ENCODE measurements at places on chromosomes 13 and 19. TPM values are rescaled to one million over a fixed set of nuclear protein-coding genes. Genes with fewer than 3 reads are reported as not detected.
A peak's percentile ranks its signal among the peaks of the same experiment; 100 is the strongest.

DNA sequence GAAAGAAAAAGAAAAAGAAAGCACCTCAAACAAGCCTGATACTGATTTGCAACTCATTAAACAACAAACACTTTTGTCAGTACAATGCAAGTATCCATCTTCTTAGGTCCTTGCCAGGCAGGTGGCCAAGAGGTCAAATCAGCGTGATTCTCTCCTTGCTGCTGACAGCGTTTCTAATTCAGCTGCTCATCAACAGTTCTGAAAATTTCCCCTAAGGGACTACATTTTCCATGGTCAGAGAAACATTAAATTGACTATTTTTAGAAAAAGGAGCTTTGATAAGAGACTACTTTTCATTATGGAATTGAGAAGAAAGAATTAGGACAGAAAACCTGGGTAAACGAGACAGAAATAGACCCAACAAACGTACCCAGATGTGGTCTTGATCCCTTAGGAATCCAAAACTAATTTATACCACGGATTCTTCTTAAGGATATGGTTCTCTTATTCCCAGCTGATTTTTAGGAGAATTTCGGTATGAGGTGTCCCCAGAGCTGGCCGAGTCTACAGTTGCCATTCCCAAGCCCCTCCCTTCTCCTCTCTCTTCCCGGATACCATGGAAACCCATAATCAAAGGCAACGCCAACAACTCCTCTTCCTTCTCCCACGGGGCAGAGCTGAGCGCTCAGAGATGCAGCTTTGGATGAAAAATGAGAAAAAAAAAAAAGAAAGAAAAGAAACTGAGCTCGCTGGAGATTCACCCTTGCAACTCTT is 29.5 kb upstream of the CEBPG start:
- DNase-seq, result peak; percentile 15

- DNase-seq, result no peak
These were observed 112.2 kb downstream of the NDFIP2 start for GRCh38 chr13:79593121-79593520.

DNA sequence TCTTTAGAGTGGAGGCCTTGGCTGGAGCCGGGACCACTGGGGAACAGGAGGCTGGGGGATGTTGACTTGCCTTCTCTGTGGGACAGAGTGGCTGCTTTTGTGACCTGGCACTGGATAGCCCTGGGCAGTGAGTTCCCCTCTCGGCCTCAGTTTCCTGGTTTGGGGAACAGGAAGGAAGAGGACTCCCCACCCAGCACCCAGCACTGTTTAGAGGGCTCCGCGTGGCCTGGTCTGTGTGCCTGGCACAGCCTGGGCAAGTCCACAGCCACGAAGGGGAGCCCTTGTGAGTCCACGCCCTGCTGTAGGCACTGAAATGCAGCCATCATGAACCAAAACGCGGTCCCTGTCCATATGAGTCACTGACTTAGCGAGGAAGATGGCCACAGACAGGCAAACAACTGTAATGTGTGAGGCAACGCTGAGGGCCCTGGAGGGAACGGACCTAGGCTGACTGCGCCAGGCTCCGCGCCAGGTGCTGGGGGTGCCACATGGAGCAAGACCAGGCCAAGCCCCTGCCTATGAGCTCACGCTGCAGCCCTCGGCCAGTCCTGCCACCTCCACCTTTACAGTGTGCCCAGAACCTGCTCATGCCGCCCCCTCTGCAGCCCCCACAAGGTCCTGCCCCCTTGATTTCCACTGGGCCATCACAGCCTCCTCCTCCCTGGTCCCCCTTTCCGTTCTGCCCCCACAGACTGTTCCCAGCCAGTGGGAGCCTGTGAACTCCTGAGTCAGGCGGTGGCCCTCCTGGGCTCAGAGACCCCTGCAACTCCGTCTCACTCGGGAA is 35.5 kb downstream of the PAK4 start:
- DNase-seq, result no peak

- no peak for DNase-seq
These were observed 209.4 kb downstream of the FOXO1 start for GRCh38 chr13:40456979-40457553.

GRCh38 chr13:85093808-85094207 is 705.4 kb downstream of the SLITRK6 start:
- no peak for DNase-seq

DNA sequence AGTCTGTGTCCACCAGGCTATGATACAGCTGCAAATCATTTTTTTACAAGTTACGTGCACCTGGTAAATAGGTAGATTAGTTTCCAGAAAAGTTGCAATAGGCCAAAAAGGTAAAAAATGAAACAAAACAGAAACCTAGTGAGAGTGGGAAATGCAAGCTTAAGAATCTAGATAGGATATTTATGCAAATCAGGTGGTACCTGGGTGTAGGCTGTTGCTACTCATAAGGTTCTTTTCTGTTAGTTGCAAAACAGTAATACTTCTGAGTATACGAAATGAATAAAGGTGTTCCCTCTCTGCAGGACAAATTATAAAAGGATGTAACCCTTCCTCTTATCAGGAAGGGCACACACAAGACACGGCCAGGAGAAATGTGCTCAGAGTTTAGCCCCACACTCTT is 97.9 kb downstream of the UGGT2 start:
- DNase-seq, result no peak

MYDGF gene
- polyA plus RNA-seq, result 85.5 TPM

DNA sequence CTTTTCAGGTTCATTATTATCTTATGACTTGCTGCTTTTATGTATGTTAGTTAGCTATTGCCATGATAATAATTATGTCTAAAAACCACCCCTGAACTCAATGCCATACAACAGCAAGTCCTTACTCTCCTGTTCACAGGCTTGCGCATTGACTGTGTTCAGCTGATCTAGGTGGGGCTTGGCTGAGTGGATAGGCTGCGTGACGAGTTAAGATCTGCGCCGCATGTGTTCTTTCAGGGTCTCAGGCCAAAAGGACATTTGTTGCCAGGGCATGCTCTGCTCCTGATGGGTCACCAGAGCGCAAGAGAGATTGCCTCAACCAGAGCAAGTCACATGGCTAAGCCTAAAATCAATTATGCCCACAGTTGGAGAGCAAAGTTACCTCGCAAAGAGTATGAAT is 859 bp downstream of the ZNF568 start:
- peak; percentile 10 for DNase-seq

- DNase-seq, result no peak
These were observed 268.3 kb upstream of the MIR17HG start for GRCh38 chr13:91079176-91079575.

KISS1R gene
- not detected for polyA plus RNA-seq

CEACAM4 gene
- not detected for polyA plus RNA-seq

FCHO1 gene
- polyA plus RNA-seq, result 0.52 TPM

DNA sequence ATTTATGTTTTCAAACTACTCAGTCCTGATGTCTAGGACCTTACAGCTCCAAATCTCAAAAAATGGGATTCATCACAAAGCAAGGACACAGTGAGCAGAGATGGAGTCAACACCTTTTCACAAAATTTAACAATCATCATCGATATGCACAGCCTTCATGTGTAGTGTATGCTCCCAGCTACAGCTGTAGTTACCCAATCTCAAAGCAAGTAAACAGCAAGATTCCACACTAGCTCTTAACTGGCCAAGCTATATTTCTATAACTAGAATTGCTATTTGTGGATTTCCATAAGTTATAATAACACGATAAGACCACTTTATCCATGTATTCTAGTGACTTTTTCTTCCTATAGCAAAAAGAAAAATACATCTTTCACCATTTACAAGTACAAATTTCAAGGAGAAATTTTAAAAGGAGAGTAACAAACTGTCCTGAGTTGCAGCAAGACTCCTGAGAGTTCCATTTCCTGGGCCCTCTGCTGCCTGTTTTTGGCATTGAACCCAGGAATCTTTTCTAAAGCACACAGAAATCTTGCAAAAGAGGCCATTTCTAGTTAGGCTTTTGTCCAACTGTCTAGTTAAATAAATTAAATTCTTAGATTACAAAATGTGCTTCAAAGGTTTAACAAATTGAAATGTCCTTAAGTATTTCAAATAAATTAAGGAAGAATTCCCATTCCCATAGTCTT is 460.6 kb downstream of the FGF14 start:
- DNase-seq, result no peak

GRCh38 chr13:110518226-110518525 is 43.3 kb downstream of the RAB20 start:
- DNase-seq, result no peak

DUS3L gene
- polyA plus RNA-seq, result 18.1 TPM

- DNase-seq, result no peak
These were observed 95.9 kb upstream of the RAP2A start for GRCh38 chr13:97337985-97338499.

DNA sequence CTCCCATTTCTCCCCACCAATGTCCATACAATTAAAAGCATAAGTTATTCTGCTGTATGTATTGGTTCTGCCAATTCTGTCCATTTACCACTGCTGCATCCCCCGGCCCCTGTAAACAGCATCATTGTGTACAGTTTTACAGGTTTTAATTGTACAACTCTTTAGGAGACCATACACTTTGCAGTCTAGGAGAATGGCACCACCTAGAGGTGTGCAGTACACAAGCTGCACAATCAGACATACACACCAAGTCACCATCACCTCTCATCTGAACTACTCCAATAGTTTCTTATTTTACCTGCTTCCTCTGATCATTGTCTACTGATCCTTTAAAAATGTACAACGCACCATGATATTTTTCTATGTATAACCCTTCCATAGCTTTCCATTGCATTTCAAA is 855.9 kb upstream of the KLHL1 start:
- DNase-seq, result no peak

DNA sequence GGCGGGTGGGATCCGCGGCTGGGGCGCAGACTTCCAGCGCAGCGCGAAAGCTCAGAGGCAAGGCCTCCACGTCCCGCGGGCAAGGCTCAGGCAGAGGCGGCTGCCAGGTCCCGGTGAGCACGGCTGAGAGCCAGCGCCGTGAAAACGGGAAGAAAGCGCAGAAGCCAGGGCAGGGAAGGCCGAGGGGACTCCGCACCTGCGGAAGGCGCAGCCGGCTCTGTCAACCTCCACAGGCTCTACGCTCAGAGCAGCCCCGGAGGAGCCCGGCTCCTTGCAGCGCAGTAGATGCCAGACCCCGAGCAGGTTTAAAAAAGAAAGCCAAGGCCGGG is 131.0 kb downstream of the RNF17 start:
- no peak for DNase-seq

DNA sequence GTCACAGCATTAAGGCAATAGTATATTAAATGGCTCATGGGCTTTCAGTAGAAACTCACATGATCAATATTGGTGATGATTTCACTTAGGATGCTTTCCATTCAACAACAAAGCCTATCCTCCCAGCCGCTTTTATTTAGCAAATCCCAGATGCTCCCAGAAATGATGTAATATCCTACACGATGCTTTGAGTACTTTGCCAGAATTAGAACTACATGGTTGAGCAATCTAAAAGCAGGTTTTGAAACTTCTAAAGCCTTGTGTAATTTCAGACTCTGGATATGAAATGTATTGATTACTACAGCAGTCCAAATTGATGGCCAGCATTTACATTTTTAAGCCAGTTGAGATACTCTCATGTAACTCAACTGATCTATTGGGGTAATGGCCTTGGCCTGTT is 13.6 kb downstream of the DLEU7 start:
- DNase-seq, result no peak

GRCh38 chr19:30158067-30158892 is 213.9 kb upstream of the ZNF536 start:
- DNase-seq, result no peak

PEG3 gene
- polyA plus RNA-seq, result 2.0 TPM

DNA sequence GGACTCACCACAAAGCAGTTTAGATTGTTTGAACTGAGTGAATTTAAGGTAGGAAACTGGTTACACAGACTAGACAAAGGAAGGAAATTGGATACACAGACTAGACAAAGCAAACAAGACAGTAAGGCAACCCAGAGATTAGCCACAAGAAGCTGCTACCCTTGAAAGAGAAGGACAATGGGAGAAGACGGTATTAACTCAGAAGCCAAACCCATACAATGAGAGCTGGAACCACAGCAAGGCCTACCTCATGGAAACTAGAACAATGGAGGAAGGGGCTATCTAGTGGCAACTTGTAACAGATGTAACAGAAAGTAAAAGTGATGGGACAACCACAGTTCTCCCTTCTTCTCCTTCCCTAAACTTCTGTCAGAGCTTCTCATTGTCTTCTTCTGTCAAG is 410.9 kb upstream of the SPRY2 start:
- DNase-seq, result no peak

- DNase-seq, result no peak
These were observed 2.2 kb upstream of the EID2 start for GRCh38 chr19:39542206-39542605.

DNA sequence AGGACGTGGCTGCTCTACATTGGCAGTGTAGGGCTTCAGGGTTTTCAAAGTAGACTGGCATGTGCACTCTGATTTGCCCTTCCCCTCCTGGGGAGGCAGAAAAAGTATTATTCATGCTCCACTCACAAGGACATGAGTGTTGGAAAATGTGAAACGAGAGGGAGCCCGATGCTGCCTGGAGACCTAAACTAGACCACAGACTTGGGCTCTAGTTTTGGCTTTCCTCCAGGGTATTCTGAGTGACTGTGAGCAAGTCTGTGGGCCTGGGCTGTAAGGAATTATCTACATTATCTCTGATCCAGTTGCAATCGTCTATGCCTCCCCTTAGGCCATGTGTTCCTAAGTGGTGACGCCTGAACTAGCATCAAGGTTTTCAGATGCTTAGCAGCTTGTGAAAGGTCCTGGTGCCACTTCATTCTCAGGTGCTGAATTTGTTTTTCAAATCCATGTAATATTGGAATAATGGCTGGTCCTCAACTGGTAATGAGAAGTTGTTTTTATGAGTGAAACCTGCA is 55.0 kb downstream of the MRPL57 start:
- DNase-seq, result no peak

- DNase-seq, result no peak
These were observed 80.1 kb downstream of the DACH1 start for GRCh38 chr13:71786875-71787274.

DNA sequence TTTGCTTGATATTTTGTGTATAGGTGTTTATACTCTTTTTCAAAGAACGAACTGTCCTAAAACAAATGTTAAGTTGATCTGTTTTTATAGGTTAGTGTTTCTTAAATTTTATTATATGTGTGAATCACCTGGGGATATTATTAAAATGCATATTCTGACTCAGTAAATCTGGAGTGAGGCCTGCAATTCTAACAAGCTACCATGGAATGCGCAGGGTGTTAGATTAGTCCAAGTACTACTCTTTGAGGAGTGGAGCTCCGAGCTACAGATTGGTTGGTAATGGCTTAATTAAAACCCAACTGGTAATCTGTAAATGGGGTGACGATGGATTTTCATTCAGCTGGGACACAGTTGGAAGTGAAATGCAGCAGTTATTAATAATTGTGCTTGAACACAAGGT is 214.1 kb upstream of the UFM1 start:
- no peak for DNase-seq
